ENCODE measurements at places on chromosomes 7 and 10.

DNA sequence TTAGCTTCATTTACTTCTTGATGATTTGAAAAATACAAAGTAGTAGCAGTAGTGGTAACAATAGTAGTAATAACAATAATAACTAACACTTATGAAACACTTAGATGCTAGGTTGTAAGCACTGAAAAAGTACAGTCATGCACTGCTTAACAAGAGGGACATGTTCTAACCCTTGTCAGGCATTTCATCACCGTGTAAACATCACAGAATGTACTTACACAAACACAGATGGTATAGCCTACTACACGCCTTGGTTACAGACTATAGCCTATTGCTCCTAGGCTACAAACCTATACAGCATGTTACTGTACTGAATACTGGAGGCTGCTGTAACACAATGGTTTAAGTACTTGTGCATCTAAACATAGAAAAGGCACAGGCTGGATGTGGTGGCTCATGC is 60.6 kb downstream of the PUS7 start:
- DNase-seq: no peak

DNA sequence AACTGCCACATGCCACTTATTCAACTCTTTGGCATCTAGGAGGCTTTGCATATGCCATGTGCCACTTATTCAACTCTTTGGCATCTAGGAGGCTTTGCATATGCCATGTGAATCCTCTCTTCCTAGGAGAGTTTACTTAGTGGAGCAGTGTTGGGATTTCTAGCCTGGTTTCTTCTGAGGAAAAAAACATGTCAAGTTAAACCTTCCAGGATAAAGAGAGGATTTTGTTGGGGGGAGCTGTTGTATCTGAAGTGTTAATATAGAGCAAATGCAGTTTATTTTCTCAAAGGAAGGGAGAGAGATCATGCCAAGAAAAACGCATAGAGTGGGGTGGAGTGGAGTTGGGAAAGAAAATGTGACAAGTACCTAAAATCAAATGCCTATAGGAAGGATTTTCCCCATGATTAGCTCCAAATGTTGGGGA is 91.5 kb downstream of the MCU start:
- DNase-seq: no peak

DNA sequence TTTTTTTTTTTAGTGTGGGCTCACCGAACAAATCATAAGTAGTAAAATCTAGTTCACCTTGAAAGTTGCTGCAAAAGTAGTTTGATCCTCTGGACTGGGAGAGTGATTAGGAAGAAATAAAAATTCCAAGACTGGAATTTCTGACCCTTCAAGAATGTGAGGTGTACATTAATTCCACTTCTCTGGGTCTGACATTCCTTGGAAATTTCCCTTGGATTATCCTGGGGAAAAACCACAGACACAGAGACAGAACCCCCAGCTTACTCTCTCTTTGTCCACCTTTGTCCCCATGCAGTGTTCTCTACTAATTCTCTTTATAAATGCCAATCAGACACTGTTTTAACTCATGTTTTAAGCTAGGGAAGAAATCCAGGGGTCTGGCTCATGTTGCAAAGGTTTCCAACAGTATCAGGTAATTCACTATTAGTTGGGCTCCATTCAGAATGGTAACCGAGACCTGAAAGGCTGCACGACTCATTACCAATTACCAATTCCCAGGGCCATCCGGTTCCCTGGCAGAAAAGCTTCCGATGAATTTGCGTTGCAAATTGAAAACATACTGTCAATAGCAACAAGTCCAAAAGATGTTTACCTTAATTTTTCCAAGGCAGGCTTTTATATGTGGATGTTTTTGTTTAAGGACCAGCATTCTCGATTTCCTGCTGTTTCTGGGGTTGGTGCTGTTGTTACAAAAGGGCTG is 86.3 kb downstream of the BAMBI start:
- no peak for DNase-seq

GRCh38 chr7:26620352-26620751 is 244.0 kb downstream of the SKAP2 start:
- no peak for DNase-seq

- no peak for DNase-seq
These were observed 207.3 kb downstream of the KIAA1217 start for GRCh38 chr10:24416248-24416647.

DNA sequence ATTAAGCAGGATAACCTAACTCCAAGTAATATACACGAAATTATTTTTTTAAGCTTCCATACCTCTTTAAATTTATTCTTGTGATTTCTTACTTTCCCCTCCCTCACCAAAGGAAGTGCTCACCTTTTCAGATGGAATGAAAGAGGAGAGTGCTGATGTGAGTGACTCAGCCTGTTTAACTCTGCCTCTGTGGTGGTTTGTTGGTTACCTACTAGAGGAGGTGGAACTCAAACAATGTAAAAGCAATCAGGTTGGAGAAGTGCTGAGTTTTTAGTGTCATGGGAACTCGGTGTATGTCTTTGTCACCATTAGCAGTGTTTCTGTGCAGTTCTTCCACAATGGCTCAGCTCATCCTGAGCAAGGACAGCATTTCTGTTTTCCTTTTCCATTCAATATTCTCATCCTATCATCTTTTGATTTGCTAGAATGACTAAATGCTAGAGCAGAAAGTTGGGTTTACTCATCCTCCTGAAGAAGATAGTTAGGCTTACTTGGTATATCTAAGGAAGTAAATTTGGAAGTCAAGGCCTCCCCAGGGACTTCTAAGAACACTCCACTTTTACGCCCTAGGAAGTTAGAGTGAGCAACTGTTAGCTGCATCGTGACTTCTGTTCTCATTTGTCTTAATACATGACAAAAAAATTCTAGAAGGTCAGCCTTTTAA is 6.0 kb downstream of the ADD3 start:
- no peak for DNase-seq

DNA sequence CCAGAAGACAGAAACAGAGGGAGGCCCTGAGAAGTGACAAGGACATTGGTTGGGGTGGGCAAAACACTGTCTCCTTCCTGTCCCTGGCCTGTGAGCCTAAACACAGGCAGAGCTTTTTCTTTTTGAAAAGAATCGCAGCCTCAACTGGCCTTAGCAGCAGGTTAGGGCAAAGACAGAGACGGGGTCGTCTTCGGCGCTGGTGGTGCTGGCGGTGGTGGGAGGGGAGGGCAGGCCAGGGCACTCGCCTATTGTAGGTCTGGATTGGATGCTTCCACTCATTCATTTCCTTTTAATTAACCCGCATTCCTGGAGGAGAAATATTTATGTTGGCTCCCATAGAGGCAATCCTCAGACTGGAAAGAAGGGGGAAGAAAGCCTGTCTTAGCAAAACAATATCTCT is 22.6 kb downstream of the WNT8B start:
- no peak for DNase-seq

DNA sequence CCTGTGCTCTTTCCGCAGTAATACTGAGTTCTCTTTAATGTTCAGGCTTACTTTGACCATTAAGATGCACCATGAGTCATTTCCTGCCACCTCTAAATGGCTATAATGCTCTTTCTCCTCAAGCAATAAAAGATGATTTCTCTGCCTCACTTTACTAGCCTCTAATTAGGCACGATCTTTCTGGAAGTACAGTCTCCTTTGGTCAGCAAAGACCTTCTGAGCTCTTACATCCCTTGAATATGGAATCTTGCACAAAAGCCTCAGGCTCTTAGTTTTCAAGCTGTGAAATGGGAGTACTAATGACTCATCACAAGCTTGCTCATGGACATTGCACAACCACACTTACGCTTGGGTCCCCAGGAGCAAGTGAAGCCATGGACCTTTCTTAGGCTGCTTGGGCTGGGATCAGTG is 85.9 kb downstream of the FRMD4A start:
- DNase-seq: no peak

- DNase-seq: no peak
These were observed 7.0 kb downstream of the ANXA7 start for GRCh38 chr10:73406846-73407245.

GRCh38 chr7:143236408-143236990 is 14.7 kb downstream of the TAS2R40 start:
- no peak for DNase-seq

DNA sequence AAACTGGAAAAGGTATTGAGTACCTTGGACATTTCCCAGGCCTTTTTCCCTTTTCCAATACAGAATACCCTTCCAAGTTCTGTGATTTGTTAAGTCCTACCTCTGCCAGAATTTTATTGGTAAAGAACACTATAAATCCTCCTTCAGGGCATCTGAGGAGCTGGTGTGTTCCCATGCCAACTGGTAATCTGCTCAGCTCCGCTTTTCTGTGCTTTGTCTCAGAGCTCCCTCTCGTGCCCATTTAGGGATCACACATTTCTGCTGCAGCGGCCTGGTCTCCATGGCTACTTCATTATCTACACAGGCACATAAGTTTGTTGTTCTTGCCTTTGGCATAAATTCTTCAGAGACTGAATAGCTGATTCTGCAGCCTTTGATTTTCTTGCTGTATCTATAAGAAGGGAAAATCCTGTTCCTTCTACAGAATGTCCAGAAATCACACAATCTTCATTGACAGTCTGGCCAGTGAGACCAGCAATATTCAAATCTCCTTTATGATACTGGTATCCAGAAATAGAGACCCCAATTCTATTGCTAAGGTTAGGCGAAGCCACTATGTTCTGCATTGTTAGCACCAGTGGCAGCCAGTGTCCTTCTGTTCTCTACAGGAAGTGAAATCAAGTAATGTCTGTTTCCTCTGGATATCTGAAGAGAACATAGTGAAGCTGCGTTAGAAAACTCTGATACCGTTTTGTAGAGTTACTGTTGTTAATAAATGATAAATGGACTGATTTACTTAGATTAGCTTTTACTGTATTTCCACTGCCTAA is 51.9 kb downstream of the DENND11 start:
- DNase-seq: no peak

GRCh38 chr10:71068861-71069271 is 143.5 kb upstream of the UNC5B start:
- DNase-seq: no peak

- no peak for DNase-seq
These were observed 10.1 kb downstream of the NPC1L1 start for GRCh38 chr7:44530990-44531389.

GRCh38 chr10:120802935-120803334 is 48.2 kb upstream of the WDR11 start:
- DNase-seq: no peak

DNA sequence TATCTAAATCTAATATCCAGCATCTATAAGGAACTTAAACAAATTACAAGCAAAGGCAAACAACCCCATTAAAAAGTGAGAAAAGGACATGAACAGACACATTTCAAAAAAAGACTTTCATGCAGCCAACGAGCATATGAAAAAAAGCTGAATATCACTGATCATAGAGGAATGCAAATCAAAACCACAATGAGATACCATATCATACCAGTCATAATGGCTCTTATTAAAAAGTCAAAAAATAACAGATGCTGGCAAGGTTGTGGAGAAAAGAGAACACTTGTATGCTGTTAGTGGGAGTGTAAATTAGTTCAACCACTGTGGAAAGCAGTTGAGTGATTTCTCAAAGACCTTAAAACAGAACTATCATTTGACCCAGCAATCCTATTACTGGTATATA is 334.4 kb upstream of the CACNA2D1 start:
- no peak for DNase-seq

- DNase-seq: no peak
These were observed 2.5 kb upstream of the KCNH2 start for GRCh38 chr7:150980663-150981062.

- DNase-seq: no peak
These were observed 208.9 kb downstream of the ARL4A start for GRCh38 chr7:12896316-12896715.

DNA sequence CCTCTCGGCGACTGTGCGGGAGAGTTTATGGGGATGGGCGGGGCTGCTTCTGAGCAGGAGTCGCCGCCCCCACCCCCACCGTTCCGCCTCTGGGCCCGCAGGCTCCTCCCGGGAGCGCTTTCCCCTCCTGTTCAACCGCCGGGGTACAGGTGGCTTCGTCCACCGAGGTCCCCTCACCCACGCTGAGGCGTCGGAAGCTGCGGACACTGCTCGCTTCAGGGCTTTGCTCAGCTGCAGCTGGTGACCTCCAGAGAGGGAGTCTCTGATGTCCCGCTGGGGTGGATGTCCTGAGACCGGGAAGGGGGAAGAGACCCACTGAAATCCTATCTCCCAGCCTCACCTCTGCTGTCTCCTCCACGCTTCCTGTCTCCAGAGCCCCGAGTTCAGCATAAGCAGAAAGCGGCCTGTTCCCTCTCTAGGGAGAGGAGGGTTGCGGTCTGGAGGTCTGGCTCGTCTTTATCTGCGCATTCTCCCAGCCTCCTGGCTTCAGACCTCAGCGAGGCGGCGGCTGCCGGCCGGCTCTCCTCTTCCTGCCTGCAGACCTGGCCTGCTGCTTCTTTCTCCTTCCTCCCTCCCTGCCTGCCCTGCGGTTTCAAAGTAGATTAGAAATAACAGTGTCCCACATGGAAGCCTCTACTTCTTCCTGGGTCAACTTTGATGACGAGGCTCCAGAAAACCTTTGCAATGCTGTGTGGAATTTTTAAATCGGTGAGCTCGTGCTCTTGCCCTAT is 1.8 kb downstream of the CYP2E1 start:
- DNase-seq: no peak

DNA sequence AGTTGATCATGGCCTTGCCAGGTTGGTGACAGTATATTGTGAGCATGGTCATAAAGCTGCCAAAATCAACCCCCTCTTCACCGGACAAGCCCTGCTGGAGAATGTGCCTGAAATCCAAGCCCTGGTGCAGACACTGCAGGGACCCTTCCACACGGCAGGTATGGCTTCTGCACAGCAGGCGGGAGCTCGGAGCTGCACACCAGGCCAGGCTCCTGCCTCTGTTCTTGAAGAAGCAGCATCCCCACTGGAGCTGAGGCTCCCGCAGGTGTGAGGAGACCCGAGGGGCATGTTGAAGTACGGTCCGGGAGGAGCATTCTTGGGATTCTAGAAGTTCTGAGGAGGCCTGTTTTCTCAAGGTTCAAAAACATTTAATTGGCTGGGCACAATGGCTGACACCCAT is 12.7 kb downstream of the DHTKD1 start:
- no peak for DNase-seq

DNA sequence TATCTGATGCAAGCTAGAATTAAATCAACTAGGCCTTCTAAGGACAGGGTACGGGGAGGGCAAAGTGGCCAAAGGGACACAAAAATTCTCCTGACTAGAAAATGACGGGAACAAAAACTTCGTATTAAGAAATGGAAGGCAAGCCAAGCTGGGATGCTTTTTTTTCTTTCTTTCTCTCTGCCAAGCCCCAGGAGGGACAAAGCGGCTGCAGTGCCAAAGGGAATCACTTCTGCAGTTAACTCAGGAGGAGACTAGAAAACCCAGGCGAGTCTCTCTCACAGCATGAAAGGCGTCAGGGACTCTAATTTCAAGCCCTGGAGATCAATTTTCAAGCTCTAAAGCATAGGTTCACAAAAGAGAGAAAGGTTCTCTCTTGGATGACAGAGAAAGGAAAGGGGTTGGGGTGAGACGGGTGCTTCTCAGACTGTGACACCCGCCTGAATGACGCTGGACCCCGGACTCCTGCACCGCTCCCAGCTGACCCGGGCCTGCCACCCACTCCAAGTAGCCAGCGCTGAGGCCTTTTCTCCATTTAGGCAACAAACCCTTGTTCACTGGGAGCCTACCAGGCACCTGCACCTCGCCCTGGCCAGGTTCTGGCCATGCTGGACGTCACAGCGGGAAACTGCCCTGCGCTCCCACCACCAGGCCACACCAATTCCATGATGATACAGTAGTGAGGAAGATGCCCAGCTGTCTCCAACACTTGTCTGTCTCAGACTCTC is 56.5 kb downstream of the KIAA1549 start:
- DNase-seq: no peak

All from esophagus squamous epithelium (tissue), 5 donors.